Activated CD4-positive, alpha-beta T cell treated with anti-CD3 and anti-CD28 coated beads for 4 hours (primary cell): ENCODE measurements at places on chromosomes 3 and 15.

- no peak for DNase-seq
Observed at GRCh38 chr15:90401495-90401894, 13.5 kb downstream of the IQGAP1 start.

- DNase-seq = peak; percentile 55
Observed at GRCh38 chr3:50324351-50325112, 2.0 kb upstream of the HYAL2 start.

GRCh38 chr3:16828815-16829214 lies 55.9 kb upstream of the PLCL2 start:
- DNase-seq = peak; percentile 52

- no peak for DNase-seq
Observed at GRCh38 chr3:159831466-159831865, 157.2 kb upstream of the IL12A start.

- no peak for DNase-seq
Observed at GRCh38 chr3:58693940-58694850, 27.6 kb upstream of the FAM3D start.

GRCh38 chr3:27903446-27903845 lies 181.3 kb upstream of the EOMES start:
- DNase-seq = no peak

DNA sequence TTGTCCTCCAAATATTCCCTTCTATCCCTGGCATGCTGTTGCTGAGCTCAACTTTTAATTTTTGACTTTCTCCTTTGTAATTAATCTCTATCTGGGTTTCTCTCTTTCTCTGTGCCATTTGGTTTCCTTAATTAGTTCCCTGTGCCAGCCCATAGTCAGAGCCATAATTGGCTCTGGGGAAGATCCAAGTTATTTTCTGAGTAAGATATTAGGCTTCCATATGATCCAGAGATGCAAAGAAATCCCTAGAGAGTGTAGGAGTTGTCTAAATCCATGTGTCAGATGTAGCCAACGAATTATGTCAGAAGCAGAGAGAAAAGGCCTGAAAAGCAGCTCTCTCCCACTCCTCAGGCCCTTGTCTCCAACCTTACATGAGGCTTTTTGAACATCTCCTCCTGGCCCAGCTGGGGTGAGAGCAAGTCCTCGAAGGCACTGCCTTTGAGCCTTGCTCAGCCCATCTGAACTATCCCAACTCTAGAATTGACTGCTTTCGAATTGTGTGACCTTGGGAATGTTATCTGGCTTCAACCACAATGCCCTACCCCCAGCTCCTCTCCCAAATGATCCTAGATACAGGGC lies 46.4 kb downstream of the MOBP start:
- DNase-seq = no peak

- no peak for DNase-seq
Observed at GRCh38 chr15:50979041-50979440, 70.6 kb downstream of the AP4E1 start.

DNA sequence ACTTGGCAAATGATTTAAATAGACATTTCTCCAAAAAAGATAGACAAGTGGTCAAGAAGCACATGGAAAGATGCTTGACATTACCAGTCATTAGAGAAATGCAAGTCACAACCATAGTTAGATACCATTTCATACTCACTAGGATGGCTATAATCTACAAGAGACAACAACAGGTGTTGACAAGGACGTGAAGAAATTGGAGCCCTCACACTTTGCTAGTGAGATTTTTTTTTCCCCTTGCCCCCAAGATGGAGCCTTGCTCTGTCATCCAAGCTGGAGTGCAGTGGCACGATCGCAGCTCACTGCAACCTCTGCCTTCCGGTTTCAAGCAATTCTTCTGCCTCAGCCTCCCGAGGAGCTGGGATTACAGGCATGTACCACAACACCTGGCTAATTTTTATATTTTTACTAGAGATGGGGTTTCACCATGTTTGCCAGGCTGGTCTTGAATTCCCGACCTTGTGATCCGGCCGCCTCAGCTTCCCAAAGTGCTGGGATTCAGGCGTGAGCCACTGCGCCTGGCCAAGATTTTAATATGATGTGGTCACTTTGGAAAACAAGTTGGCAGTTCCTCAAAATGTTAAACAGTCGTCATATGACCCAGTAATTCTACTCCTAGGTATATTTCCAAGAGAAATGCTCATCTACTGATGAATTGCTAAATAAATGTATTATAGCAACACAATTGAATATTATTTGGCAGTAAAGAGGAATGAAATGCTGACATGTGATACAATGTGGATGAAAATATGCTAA lies 103.3 kb downstream of the ATG7 start:
- DNase-seq = no peak

DNA sequence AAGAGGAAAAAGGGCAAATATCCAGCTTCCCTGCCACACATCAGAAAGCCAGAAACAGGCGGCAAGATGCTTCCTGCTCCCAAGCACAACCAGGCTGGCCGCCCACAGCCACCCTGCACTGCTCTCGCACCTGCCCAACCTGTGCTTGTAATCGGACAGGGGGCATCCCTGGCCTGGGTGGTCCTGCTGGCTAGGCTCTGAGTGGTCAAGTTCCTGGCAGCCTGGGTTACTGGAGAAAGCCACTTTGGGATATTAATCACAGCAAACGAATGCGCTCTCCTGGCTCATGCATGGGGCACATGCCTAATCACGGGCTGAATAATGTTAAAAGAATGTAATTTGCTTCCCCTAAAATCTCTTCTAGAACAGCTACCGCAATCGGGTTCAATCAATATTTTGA lies 442.4 kb downstream of the MCTP2 start:
- DNase-seq = no peak

GRCh38 chr3:197586181-197586580 lies 30.4 kb upstream of the BDH1 start:
- no peak for DNase-seq

DNA sequence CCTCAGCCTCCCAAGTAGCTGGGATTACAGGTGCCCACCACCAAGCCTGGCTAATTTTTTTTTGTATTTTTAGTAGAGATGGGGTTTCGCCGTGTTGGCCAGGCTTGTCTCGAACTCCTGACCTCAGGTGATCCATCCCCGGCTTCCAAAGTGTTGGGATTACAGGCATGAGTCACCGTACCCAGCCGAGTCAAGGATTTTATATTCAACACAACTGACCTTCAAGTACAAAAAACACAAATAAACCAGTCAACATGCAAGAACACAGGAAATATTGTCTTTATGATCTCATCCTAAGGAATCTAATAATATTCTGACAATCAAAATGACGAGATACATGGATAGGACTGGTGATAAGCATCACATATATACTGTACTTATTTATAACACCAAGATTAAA lies 37.9 kb downstream of the TJP1 start:
- no peak for DNase-seq

DNA sequence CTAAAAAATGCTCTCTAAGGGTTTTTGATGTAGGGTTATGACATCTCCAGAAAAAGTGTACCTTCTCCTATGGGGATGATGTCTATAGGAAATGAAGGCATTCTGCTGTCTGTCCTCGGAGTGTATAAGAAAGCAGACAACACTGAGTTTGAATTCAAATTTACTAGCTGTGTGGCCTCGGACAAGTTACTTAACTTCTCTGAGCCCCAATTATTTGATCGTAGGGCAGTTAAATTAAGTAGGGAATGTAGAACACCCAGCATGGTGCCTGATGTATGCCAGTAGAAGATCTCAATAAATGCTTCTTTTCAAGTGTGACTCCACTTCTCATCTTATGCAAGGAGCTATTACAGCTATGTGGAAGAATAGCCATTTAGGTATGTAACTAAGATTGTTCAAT lies 184.6 kb downstream of the CPNE4 start:
- no peak for DNase-seq

- DNase-seq = no peak
Observed at GRCh38 chr3:168061332-168061996, 34.3 kb downstream of the GOLIM4 start.

DNA sequence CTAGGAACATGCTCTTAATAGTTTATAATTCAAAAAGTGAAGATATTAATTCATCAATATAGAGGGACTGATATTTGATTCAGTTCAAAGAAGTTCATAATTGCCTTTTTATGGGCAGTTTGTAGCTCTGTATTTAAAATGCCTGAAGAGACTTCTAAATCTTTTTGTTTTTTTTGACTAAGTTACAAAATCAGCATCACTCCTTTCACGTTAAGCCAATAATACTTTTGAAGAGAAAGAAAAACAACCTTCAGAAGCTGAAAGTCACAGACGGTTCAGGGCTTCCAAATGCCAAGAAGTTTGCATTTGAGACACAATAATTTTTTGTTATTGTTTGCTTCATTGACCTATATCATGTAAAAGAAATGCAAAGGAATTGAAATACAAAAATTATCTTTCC lies 394.6 kb upstream of the NR2F2 start:
- DNase-seq = no peak

- DNase-seq = no peak
Observed at GRCh38 chr15:66884115-66884622, 181.2 kb upstream of the SMAD3 start.

GRCh38 chr3:155382396-155383042 lies 89.0 kb upstream of the STRIT1 start:
- DNase-seq = no peak

DNA sequence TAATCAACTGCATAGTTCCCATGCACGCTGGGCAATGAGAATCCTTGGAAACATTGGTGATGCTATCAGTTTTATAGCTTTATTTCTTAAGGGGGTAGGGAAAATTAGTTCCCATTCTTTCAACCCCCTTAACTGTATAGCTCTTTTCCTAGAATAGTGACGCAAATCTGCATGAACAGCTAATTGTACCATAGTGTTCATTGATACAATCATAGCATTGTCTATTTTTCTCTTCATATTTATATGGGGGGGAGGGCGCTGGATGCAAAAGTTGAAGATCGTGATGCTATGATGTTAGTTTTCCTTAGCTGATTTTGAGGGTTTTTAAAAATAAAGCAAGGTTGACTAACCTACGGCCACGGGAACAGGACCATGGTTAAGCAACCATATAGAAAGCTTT lies 32.4 kb upstream of the SAMMSON start:
- DNase-seq = no peak

DNA sequence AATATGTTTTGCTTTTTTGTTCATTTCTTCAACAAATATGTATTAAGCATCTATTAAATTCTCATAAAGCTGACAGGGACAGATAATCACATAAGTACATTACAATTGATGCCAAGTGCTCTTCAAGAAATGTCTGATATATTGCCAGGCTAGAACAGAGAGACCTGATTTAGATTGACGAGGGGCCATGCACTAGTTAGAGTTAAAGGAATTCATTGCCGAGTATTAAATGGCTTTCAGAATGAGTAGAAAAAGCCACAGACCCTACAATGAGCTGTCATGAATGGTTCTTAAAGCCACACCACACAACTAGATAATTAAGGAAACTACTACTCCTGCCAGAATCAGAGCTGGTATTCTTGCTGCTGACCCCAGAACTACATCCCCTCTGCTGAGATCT lies 250.2 kb upstream of the MME start:
- DNase-seq = no peak

- no peak for DNase-seq
Observed at GRCh38 chr3:84885199-84885882, 73.4 kb upstream of the CADM2 start.

DNA sequence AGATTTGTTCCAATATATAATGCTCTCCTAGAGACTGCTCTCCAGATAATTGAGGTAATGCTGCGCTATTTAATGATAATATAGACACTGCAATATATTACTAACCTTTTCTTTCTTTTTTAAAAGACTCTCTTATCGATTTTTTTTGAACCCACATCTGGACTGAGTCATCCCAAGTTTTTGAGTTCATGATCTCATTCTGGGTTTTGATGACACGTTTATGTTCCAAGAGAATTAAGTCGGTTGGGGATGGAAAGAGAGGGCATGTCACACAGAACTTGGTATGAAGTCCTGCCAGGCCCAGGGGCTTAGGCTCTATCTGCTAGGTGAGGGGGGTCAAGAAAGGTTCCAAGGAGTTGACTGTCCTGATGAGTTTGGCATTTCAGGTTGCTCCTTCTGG lies 431.1 kb downstream of the MFSD1 start:
- no peak for DNase-seq

DNA sequence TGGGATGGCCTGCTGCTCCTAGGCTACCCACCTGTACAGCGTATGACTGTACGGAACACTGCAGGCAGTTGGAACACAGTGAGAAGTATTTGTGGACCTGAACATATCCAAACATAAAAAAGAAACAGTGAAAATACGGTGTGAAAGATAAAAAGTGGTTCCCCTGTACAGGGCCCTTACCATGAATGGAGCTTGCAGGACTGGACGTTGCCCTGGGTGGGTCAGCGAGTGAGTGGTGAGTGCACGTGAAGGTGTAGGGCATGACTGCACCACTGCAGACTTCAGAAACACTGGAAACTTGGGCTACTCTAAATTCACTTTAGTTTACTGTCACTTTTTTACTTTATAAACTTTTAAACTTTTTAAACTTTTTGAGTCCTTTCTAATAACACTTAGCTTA lies 71.2 kb upstream of the SLC6A6 start:
- DNase-seq = no peak

DNA sequence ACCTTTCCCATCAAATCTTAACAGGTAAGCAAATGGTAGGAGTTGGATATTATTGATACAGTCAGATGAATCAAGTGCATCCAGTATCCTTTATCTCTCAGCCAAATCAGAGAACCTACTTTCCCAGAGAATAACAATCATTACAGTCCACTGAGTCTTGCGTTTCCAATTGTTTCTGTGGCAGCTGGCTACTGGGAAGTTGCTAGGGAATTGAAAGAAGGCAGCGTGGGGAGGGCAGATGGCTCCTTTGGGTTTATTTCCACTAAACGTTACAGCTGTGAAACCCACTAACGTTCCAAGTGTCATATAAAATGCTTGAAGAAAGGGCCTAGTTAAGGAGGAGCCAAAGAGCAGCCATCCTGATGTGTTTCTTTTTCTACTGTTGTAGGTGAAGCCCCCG lies 78.4 kb downstream of the WDR72 start:
- DNase-seq = no peak

GRCh38 chr15:83443076-83443847 lies 3.9 kb upstream of the SH3GL3 start:
- DNase-seq = no peak

DNA sequence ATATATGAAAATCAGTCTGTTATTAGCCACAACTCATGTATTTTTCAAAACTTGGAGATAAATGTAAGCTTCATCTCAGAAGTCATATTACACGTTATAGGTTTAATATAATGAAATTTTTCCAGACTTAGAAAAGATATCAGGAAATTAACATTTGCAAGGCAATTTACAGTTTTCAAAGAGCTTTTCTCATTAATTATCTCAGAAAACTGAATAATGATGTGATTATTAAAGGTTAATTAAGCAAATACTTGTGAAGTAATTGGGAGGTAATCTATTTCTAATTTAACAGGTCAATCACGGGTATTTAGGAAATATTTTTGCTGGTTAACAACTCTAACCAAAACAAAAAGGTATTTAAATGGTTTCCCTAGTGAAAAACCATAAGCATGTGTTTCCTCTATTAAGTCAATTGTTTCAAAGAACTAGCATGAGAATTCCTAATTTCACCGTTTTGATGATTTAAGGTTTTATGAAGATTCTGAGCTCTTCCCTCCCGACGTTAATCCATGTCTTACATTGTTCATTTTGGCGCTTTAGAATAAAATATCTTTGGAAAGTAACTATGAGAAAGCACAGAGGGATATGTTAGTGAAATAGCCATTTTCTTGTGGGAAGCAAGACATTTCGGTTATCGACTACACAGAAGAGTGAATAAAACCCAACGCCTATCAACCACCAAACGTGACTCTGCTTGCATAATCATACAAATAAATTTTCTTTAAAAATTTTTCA lies 1.5 kb upstream of the NEO1 start:
- DNase-seq = no peak

- DNase-seq = no peak
Observed at GRCh38 chr3:55609230-55609827, 122.2 kb upstream of the WNT5A start.
